ENCODE measurements at places on chromosomes 5 and 9.

DNA sequence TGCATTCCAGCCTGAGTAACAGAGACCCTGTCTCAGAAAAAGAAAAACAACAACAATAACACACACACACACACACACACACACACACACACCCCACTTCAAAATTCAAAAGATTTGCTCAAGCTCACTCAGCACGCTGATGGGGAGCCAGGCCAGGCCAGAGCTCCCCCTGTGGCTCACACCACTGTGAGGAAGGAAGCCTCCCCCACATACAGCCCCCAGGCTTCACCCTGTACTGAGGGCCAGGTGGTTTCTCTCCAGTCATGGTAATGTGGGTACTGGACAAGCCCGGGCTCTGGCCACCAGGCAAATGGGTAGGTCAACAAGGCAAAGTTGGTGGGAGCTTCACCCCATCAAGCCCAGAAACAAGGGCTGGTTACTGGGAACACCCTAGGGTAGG is 19.0 kb downstream of the ATOX1 start:
- DNase-seq: no peak

DNA sequence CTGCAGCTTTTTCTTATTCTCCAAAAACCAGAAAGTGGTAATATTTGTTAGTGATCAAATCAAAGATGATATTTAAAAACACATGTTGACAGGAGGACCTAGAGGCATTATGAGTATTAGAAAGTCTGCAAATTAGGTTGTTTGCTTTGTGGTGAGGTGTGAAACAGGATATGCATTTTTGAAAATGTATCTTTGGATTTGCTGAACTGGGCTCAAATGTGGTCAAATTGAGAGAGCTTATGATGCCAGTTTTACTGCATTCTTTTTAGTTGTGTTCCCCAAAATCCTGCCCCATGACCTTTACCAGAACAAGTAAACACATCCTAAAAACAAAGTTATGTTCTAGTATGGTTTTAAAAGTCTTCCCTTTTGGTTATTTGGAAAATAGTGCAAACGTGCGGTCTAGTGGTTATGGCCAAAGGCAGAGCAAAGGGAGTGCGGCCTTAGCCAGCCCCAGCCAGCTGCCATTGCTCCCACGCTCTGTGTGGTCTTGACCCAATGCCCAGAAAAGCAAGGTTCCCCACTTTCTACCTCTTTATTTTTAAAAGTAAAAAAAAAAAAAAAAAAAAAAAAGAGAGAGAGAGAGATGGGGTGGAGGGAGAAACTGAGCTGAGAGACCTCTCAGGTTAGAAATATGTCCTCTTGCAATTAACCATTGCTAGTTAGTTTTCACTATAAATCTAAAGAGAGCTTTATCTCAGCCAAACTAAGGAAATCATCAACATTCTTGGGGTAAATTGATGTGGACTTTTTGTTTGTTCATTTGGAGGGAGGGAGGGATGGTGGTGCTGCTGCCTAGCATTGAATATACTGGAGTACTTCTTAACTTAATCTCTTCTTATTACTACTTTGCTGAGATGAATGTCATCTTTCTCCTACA is 176.6 kb downstream of the ARHGAP26 start:
- DNase-seq: no peak

- DNase-seq: no peak
Observed at GRCh38 chr5:34584165-34584564, 72.0 kb upstream of the RAI14 start.

- no peak for DNase-seq
Observed at GRCh38 chr5:41517909-41518308, 7.5 kb upstream of the PLCXD3 start.

DNA sequence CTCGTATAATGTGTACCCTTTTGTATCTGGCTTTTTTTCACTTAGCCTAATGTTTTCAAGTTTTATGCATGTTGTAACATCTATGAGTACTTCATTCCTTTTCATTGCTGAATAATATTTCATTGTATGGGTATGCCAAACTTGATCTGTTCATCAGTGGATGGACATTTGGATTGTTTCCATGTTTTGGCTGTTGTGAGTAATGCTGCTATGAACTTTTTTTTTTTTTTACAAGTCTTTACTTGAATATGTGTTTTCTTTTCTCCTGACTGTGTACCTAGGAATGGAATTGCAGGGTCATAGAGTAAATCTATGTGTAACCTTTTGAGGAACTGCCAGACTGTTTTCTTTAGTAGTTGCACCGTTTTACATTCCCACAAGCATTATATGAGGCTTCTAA is 52.4 kb downstream of the MTREX start:
- no peak for DNase-seq

- peak; percentile 15 for DNase-seq
Observed at GRCh38 chr9:16191691-16192402, 639.0 kb downstream of the CCDC171 start.

DNA sequence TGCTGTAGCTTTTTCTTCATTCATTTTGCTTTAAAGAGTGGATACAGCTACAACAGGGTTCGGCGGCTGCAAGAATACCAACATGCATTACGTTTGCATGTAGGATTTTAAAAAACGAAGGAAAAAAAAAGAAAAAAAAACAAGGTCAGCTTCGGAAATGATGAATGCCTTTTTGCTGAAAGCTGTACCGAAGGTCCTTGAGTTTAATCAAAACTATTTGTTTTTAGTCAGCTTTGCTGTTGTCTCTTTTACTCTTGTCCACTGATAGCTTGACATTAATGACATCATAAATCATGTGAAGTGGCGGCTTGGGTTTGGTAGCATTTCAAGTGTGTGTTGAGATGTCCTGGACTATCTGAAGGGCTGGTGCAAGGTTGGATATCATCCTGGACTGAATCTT is 779.1 kb downstream of the NR2F1-AS1 start:
- no peak for DNase-seq

DNA sequence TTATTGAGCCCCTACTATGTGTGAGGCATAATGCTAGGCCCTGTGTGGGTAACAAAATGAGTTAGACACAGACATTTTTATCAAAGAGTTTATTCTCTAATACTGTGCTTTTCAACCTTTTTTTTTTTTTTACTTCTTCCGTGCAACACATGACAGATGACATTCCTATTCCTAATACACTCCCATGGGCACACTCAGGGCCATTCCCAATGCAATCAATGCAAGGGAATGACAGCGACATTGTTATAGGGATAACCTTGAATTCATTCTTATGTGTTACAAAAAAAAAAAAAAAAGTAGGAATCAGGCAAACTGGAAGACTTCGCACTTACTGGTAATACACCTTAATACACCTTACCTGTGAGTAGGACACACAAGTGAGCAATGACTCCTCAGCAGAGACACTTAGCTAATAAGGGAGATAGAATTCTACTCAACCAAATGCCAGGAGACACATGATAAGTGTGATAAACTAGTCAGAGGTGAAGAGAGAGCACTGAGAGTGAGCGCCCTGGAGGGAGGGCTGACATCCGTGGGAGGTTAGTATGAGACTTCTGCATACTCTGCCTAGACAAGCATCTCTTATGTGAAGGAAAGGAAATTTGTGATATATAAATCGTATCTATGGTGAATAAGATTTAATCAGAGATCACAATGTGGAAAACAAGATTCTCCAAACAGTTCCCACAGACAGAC is 21.0 kb upstream of the ARSB start:
- DNase-seq: no peak

DNA sequence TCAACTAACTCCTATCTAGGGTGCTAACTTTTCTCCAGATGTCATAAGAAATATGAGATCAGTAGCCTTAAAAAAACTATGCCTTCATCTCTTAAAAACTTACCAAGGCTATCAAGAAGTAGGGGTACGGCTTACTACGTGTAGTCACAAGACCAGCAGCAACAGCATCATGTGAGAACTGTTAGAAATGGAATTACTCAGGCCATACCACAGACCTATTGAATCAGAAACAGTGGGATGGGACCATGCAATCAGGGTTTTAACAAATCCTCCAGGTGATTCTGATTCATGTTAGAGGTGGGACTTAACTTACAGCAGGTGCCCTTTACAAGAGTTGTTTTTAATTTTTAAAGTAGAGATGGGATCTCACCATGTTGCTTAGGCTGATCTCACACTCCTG is 4.6 kb downstream of the IFNE start:
- DNase-seq: no peak

DNA sequence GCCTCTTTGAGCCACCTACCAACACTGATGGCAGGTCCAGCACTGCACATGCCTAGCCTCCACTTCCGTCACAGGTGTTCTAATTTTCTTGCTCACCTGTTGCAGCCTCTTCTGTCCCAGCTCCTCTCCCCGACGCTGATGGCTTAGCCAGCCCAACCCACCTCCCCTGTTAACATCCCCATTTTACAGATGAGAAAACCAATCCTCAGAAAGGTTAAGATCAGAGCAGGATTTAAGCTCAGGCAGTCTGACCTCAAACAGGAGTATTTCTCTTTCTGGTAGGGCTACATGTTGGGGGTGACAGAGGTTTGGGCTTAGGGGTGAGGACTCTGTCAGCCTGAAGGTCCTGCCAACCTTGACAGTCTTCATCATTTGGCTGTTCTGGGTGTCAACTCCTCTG is 74.5 kb upstream of the PITX1 start:
- DNase-seq: no peak

GRCh38 chr5:125746917-125747316 is 676.3 kb upstream of the GRAMD2B start:
- no peak for DNase-seq

DNA sequence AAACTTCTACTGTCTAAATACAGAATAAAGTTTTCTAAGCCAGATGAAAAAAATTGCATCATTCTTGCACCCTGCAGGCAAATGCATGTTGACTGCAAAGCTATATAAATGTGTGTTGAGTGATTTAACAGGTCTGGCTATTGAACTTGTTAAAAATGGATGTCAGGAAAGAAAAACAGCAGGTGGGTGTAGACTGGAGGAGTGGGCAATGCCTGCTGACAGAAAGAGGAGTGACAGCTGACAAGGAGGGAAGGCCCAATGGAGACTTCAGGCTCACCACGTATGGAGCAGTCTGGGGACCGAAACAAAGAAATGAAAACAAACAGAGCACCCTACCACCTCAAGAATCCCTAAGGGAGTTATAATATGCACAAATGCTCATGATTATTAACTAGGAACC is 127.8 kb downstream of the GRIA1 start:
- DNase-seq: no peak

- no peak for DNase-seq
Observed at GRCh38 chr5:150498501-150498900, 9.4 kb upstream of the NDST1 start.

DNA sequence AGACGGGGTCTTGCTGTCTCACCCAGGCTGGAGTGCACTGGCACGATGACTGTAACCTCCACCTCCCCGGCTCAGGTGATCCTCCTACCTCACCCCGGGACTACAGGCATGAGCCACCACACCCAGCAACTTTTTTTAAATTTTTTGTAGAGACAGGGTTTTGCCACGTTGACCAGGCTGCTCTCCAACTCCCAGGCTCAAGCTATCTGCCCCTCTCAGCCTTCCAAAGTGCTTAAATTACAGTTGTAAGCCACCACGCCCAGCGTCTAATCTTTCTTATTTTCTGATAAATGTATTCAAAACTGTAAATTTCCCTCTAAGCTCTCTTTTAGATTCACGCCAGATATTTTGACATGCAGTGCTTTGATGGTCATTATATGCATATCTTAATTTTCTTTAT is 10.3 kb downstream of the FRRS1L start:
- DNase-seq: no peak

DNA sequence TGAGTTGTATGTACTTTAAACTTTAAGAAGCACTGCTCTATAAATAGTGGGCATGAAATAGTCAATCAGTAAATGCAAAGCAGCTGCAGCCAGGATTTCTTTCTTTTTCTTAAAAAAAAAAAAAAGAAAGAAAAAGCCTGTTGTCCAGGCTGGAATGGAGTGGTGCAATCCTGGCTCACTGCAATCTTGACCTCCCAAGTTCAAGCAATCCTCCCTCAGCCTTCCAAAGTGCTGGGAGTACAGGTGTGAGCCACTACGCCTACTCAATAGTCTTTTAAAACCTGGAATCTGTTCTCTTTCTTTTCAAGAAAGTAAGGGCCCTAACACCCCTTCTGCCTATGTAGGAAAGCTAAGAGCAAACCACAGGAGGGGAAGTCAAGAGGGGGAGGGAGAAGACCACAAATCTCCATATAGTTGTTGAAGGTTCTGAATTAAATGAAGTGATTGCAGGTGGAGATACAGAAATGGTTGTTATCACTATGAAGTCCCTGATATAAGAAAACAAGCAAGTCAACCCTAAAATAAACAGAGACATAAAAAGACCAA is 20.6 kb upstream of the TPD52L3 start:
- no peak for DNase-seq

- no peak for DNase-seq
Observed at GRCh38 chr5:8848366-8848765, 697.5 kb downstream of the SEMA5A start.

- DNase-seq: no peak
Observed at GRCh38 chr5:82364497-82364896, 86.3 kb upstream of the RPS23 start.

- no peak for DNase-seq
Observed at GRCh38 chr9:87140605-87141109, 193.4 kb upstream of the GAS1 start.

GRCh38 chr5:109910874-109911273 is 221.1 kb downstream of the MAN2A1 start:
- no peak for DNase-seq

- DNase-seq: no peak
Observed at GRCh38 chr5:14063138-14063537, 80.0 kb upstream of the TRIO start.

DNA sequence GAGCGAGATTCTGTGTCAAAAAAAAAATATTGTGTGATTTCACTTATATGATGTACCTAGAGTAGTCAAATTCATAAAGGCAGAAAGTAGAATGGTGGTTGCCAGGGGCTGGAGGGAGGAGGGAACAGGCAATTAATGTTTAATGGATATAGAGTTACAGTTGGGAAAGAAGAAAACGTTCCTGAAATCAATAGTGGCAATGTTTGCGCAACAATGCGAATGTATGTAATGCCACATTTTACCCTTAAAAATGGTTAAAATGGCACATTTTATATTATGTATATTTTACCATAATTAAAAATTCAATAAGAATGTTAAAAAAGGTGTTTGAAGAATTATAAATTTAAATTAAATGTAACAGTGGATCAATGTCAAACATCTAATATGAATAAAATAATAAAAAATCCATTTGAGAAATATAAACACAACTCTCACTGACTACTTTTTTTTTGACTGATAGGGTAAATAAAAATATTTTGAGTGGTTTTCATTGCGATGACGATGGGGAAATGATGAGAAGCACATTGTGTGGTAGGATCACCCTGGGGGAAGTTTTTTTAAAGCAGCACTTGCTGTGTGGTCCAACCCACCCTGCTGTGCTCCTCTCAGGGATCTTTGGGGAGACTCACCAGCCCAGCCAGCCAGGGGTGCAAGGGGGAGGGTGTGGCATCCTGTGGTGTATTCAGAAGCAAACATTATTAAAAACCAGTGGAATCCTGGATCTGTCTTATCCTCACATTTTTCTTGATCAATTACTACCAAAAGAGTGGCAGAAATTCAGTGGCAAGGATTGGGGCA is 4.3 kb downstream of the FYB1 start:
- DNase-seq: no peak

DNA sequence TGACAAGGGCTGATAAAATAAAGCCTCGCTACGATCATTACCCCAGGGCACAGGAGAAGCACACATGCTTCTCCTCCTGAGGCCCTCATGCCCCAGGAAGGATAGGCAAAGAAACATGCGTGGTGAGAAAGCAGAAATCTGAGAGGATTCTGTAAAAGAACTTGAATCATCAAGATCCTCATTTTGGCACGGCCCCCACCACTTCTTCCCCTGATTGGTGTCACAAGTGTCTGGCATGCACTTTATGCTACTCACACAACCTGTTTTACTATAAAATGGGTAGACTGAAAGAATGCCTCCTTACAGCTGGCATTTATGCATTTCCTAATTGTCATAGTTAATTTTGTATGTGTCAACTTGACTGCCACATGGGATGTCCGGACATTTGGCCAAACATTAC is 32.1 kb downstream of the PCA3 start:
- no peak for DNase-seq

Data from stimulated activated CD4-positive, alpha-beta T cell treated with anti-CD3 and anti-CD28 coated beads, Interleukin-12 subunit alpha, Interleukin-12 subunit beta, amount 100 ng/mL, for 48 hours (primary cell).